ENCODE measurements at places on chromosomes 11 and 22.

DNA sequence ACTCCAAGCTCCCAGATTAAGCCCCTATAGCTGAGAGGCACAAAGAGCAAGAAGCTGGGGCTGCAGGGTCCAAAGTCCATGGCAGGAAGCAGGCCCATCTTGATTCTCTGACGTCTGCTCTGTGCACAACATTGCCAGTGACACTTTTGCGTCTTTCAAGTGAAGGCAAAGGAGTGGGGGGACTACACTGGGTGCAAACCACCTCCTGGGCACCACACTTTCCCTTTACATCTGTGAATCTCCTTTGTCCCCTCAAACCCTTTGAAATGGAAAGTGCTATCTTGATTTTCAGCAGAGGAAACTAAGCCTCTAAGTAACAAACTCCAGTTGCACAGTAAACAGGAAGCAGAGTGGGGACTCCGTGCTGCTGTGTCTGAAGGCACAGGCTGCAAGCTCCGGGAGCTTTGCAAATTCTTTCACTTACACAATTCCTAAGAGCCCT is 428.0 kb downstream of the LARGE1 start:
- DNase-seq: no peak

DNA sequence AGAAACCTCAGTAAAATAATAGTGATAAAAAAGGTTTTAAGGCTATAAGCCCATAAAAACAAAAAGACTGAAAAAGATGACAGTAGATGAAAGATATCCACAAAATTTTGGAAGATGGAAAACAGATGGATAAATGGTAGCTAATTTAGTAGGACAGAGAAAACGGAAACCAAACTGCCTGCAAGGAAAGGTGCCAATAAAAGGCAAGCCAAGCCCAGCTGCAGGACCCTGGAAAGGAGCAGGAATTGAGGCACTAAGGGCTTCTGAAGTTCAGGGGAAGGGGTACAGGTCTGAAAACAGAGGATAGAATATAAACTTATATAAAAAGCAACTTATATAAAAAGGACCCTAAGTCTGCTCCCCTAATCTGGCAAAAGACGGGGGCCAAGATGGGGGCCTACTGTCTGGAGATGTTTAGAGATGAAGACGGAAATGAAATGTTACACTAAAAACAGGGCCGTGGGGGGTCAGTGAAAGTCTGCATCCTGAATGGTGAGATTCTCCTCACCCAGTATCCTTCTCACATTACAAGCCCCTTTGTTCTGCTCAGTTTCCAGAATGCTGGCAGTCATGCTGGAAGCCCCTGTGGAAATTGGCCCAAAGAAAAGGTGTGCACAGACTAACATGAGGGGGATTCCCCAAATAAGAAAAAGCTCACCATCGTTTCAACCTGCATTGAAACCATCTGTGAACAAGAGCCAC is 269.3 kb upstream of the PITPNB start:
- no peak for DNase-seq

- no peak for DNase-seq
Observed at GRCh38 chr22:31526270-31526669, 29.9 kb downstream of the SFI1 start.

GRCh38 chr11:35785287-35786167 is 123.0 kb downstream of the TRIM44 start:
- no peak for DNase-seq

DNA sequence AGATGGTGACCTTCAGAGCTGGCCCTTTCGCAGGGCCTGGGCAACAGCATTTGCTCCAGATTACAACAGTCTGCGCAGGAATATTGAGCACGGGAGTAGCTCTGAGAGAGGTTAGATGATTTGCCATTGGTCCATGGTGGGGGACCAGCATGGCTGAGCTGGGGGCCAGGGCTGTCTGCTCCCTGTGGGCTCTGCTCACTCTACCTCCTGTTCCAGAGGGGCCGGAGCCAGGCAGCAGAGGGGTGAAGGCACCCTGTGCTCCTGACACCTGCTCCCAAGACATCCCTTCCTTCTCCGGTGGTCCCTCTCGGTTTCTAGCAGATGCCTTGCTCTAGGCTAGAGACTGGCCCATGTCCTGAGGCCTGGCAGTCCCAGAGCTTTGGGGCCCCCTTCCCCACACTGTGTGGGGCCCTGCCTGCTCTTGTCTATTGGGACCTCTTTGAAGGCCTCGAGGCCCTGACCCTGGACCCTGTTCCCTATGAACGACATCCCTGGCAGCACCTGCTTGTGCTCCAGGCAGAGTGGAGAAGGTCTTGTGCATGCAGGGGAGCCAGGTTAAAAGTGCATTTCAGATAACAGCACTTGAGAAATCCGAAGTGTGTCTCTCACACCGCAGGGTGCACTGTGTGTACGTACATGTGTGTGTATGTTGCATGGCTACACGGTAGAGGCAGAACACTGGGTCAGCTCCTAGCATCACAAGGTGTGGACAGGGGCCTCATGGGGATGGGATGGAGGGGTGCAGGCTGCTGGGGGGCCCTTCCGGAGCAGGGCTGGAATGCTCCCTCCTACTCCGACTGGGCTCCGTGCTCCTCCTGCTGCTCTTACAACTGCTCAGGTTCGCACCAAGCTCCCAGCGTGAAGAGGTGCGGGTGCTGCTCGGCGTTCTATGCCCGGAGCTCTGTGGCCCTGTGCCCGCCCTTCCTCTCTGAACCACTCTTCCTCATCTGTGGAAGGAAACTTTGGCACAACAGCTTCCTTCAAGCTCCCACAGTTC is 123.3 kb upstream of the B3GAT1 start:
- no peak for DNase-seq

DNA sequence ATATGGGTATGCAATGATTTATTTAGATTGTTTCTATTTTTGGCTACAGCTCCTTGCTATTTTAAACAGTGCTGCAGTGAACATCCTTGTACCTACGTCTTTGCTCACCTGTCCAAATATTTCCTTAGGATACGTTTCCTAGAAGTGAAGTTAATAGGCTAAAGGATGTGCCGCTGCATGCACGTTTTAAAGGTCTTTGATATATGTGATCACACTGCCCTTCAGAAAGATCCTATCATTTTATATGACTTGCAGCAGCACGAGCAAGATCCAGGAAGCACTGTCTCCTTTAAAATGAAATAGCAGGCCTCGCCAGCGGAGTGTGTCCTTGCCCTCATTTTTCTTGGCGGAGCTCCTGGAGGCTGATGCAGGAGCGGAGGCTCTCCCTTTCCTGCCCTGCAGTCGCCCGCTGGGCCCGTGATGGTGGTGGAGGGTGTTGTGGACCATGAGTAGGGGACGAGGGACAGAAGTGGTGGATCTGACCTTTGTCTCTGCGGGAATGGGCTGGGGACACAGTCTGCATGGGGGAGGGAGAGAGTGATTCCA is 19.4 kb downstream of the RPS6KA4 start:
- DNase-seq: no peak

DNA sequence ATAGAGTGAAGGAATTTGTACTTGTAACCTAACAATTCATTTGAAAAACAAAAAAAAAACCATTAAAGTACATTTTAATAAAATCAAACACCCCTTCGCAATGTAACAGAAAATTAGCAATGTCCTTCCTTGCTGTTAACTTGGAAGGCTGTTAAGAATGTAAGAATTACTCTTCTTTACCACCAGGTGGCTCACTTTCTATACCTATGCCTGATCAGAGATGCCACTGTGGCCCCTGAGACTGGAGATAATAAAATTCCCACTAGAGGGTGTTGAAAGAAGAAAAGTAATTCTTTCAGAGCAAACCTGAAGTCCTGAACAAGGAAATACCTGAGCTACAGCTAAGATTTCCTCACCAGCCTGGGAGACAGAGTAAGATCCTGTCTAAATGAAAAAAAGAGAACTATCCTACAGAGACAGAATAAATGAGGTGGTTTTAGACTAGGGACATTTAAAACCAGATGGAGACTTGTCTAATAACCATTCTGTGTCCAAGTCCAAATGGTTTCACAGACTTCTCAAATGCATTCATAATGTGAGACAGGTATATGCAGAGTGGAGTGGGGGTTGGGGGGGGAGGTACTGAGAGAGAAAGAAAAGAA is 1089.3 kb downstream of the FAM181B start:
- no peak for DNase-seq

DNA sequence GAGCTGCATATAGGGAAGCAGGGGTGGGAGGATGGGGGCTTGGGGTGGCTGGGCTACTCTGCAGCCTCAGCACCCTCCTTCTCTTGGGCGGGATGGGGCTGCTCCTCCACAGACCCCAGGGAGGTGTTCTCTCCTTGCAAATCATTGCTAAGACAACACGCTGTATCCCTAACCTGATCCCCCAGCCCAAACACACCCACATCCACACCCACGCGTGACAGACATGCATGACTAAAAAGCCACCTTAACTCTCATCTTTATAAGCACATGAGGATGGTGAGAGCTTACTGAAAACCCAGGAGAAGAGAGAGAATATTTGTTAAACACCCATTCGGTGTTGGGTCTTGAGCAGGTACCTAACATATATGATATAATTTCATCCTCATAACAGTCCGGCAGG is 39.9 kb upstream of the EIF3D start:
- DNase-seq: no peak

DNA sequence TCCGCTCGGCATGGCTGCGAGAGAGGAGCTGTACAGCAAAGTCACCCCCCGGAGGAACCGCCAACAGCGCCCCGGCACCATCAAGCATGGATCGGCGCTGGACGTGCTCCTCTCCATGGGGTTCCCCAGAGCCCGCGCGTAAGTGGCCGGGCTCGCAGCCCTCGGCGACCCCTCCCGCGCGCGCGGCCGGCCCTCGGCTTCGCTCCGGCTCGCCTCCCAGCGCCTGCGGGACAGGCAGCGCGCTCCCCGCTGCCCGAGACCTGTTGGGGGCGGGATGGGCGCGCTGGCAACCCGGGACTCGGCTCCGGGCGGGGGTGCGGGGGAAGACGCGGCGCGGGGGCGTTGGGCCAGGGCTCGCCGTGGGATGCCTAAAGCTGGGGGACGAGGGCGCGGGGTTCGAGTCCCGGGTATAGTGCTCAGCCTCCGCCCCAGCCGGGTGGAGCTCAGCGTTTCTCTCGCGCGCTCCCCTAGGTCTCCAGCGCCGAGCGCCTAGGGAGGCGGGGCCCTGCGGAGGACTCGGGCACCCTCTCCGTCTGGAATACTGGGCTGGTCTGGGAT is 630 bp downstream of the UBASH3B start:
- peak; percentile 39 for DNase-seq

GRCh38 chr22:37832022-37832857 is 9.1 kb downstream of the GALR3 start:
- no peak for DNase-seq

DNA sequence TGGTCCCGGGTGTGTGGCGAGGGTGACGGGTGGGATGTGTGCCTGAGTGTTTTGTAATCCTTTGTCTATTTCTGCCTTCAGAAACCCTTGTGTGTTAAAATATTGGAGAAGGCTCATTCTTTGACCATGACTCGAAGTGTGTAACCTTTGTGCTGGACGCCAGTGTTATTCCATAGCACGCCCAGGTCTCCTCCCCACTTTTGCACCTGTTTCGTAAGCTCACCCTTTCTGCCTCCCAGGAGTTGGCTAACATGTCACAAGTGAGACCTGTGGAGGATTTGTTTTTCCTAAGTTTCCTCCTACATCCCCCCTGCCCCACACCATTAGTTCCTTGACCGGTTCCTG is 382 bp downstream of the C11orf54 start:
- DNase-seq: no peak

DNA sequence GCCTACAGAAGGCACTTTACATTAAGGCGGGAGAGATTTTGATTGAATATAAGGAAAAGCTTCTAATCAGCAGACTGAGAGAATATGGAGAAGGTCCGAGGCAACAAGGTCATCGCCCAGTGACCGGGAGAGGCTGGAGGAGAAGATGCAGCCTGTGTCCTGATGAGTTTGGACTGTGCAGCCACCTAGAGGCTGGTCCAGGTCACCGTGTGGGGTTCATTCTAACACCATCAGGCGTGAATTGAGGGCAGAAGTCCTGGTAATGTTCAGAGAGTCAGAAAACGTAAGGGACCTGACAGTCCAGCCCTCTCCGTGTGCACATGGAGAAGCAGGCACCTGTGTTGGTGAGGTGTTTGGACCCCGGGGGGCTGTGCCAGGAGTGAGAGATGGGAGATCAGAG is 102.7 kb downstream of the FEZ1 start:
- no peak for DNase-seq

DNA sequence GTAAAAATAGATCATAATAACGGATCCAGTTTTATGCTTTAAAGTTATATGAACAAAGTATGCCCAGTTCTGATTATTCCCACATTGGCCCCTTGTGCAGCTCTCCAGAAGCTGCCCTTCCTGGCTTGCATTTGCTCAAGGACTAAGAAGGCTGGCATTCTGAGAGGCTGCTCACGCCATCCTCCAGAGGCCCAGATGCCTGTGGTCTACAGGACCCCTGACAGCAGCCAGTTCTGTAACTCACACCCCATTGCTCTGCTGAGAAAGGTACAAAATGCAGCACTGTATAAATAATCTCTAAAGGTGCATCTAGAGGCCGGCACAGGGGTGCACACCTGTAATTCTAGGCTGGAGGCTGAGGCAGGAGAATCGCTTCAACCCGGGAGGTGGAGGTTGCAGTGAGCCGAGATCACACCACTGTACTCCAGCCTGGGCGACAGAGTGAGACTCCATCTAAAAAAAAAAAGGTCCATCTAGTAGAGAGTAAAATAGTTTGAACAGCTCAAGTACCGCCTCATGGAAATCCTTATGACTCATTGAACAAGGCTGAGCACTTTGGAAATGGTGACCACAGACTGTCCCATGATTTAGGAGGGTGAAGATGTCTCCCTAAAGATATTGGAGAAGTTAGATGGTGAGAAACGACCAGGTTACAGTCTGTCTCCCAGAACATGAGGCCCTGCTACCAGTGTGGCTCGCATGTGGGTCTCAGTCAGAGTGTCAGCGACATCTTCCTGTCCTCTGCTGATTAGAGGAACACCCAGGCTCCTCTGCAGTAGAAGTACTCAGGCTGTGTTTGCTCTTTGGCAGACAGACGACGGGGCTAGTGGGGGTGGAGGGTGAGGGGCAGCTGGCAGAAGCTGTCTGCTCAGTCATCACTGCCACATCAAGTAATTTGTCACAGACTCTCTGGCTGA is 56.3 kb downstream of the KREMEN1 start:
- DNase-seq: no peak

- no peak for DNase-seq
Observed at GRCh38 chr11:73649206-73649605, 2.8 kb downstream of the PLEKHB1 start.

- no peak for DNase-seq
Observed at GRCh38 chr22:37340331-37341262, 58.3 kb downstream of the CYTH4 start.

GRCh38 chr11:21289686-21290085 is 620.3 kb downstream of the NELL1 start:
- no peak for DNase-seq

- no peak for DNase-seq
Observed at GRCh38 chr11:80816454-80816847, 1375.6 kb upstream of the TENM4 start.

DNA sequence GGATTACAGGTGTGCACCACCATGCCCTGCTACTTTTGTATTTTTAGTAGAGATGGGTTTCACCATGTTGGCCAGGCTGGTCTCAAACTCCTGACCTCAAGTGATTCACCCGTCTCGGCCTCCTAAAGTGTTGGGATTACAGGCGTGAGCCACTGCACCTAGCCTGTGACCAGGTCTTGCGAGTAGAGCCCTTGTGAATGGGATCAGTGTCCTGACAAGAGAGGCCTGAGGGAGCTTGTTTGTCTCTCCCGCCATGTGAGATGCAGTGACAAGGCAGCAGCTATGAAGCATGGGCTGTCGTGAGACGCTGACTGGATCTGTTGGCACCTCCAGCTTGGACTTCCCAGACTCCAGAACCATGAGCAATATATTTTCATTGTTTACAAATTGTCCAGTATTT is 69.3 kb downstream of the LRRC32 start:
- no peak for DNase-seq
